CD4-positive, alpha-beta T cell treated with Interleukin-15 for 1 hour (primary cell): ENCODE measurements at places on chromosomes 7 and 10.

- DNase-seq = no peak
Measured at GRCh38 chr7:44463169-44463808, 27.2 kb downstream of the NUDCD3 start.

DNA sequence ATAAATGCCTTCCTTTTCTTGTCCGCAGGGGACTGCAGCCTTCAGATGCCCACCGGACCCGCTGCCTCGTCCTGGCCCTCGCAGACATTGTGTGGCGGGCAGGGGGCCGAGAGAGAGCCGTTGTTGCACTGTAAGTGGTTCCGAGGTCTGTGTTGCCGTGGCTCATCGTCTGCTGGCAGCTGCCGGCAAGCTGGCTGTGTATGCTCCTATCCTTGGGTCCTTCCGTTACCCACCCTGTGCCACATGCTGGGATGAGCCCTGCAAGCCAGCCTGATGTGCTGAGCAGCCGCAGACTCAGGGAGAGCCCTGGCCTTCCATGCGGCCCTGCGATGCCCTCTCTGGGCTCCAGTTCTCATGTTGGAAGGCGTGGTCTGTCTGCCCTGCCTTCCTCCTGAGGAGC is 61.2 kb upstream of the AQP1 start:
- no peak for DNase-seq

DNA sequence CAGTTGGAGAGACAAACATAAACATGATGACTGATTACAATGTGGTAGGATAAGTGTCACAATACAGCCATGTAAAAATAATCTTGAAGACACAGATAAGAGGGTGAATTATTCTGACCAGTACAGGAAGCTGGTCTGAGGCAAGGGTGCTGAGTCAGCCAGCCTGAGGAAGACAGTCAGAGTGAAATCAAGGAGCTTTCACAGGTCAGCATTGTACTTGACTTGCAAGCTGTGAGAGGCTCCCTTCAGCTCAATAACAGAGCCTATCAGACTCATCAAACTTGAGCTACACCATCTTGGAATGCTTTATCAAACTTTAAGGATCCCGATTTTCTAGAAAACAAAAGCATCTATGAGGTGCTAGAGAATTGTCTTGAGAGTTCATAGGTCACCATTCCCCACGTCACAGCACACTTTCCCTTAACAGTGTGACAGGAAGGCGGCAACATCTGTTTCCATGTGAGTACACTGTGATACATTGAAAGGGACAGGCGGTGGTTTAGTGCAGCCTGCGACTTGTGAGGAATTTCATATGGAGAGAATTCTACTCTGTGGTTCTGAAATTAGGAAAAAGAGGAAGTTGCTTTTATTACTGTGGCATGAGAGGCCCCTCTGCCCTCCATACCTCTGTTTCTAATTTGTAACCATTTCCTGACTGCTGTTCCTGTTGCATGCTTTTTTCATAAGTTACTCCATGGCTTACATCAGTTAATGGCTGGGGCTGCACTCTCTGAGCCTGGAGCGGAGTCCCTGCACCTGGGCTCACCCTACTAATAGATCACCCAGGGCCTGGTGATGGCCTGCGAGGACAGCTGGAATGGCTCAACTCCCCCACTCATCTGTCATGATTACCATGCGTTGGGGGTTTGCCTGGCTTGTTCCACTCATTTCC is 417.1 kb downstream of the SUGCT start:
- peak; percentile 49 for DNase-seq

GRCh38 chr7:22677680-22678079 is 49.3 kb upstream of the IL6 start:
- no peak for DNase-seq

DNA sequence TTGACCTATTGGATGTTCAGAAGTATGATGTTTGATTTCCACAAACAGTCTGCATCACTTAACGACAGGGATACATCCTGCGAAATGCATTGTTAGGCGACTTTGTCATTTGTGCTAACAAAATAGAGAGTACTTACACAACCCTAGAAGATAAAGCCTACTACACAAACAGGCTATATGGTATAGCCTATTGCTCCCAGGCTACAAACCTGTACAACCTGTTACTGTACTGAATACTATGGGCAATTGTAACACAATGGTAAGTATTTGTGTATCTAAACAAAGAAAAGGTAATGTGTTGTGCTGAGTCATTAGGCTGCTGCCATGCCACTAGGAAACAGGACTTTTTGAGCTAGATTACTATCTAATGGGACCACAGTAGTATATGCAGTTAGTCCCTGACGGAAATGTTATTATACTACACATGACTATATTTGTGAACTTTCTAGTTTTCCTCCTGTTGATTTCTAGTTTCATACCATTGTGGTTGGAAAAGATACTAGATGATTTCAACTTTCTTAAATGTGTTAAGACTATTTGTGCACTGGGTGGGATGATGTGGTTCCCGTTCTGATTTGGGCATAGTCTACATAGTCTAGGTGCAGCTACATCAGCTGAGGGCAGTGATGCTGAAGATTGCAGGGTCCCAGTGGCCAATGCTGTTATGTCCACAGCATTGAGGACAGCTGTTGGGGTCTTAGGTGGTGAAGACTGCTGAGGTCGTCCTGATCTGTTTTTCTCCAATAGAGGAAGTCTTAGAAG is 161.7 kb downstream of the HTR7 start:
- no peak for DNase-seq

DNA sequence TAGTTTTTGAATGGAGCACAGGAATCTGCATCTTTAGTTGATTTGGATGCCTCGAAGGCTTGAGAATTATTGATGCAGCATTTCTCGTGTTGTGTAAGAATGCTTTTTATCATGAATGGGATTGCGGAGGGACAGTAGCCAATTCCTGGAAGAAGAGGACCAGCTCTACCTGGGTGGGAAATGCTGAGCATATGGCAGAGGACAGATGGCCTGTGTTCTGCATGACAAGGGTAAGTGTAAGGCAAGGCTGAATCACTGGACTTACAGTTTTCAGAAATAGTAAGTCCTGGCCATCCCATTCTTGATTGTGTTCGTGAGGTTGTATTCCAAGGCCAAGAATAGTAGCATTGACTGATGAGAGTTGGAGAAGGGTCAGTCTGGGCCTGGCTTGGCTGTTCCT is 15.9 kb downstream of the RP9 start:
- DNase-seq = no peak

DNA sequence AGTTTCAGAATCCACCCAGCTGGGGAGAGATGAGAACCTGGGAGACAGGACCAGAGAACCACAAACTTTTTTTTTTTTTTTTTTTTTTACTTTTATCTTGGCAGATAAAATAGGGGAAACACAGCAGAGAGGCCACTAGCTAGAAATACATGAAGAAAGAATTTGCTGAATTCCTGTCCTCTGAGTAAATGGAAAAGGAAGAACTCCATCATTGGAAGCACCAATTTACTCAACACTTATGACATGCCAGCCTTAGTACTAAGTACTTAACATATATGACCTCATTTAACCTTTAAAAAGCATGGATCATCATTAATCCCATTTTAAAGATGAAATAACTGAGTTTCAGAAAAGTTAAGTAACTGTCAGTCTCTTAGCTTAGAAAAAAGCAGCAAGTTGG is 343.0 kb upstream of the NPSR1 start:
- no peak for DNase-seq

DNA sequence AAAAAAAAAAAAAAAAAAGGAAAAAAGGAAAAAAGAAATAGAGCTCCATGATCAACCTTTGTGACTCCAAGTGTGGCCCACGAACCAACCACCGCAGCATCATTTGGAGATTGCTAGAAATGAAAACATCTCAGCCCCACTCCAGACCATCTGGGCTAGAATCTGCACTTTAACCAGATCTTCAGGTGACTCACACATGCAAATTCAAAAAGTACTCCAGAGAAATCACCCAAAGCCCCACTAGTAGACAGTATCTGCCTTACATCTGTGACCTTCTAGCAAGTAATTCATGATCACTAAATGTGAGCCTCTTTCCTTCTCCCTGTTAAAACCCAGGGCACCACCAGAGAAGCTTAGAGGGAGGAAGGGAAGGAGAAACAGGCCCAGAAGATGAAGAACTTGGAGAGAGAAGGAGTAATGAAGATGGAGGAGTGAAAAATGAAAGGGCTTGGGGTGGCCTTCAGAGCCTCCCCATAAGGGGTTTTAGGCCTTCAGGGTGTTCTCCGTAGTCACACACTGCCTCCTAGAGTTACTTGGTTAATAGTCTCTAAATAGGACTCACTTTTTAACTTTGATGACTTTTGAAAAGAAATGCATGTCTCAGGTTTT is 94.0 kb downstream of the SLC37A3 start:
- peak; percentile 57 for DNase-seq

DNA sequence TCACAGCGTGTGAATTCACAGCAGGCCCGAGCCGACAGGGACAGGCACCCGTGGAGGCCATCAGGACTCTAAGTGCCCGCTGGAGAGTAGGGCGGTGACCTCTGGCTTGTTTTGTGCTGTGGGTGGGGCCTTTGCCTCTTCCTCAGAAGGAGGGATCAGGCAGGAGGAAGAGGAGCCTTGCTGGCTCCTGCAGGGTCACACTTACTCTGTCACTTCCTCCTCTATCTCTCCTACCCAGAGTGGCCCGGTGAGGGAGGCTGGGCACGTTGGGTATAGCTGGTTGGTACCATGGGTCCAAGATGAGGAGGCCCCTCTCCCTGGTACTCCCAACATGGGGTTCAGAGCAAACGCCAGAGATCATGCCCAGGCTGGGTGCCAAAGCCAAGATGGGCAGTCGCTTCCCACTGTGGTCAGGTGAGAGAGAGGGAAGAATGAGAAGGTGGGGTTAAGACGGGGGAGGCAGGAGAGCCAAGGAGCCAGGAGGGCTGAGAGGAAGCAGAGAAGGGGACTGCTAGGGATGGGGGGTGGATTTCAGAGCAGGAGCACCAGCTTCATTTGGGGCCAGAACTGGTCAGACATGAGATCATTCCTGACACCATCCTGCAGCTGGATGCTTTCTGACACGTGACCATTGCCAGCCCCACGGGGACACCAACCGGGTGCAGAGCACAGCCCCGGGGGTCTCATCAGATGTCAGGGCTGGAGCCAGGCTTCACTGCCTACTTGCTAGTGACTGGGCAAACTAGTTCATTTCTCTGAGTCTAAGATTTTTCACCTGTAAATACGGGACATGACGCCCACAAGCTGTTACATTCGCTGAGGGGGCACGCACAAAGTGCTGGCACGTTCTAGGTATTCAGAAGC is 54.8 kb upstream of the CACUL1 start:
- DNase-seq = no peak

DNA sequence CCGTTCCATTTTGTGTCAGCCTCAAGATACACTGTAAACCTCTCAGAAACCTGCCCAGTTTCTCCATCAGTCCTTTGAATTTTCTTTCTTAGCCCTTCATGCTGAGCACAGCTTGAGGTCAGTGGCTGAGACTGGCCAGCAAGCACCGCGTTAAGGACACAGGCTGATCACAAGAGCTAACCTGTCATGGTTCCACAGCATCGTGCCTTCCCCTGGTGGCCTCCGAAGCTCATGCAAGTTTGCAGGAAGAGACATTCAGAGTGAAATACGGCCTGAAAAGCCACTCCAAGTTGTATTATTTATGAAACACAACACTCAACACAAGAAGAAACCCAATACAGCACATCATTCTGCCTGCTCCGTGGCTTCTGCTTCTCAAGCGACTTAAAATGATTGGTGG is 57.0 kb upstream of the PFKP start:
- no peak for DNase-seq

GRCh38 chr7:46301677-46302076 is 380.6 kb upstream of the IGFBP3 start:
- DNase-seq = no peak

DNA sequence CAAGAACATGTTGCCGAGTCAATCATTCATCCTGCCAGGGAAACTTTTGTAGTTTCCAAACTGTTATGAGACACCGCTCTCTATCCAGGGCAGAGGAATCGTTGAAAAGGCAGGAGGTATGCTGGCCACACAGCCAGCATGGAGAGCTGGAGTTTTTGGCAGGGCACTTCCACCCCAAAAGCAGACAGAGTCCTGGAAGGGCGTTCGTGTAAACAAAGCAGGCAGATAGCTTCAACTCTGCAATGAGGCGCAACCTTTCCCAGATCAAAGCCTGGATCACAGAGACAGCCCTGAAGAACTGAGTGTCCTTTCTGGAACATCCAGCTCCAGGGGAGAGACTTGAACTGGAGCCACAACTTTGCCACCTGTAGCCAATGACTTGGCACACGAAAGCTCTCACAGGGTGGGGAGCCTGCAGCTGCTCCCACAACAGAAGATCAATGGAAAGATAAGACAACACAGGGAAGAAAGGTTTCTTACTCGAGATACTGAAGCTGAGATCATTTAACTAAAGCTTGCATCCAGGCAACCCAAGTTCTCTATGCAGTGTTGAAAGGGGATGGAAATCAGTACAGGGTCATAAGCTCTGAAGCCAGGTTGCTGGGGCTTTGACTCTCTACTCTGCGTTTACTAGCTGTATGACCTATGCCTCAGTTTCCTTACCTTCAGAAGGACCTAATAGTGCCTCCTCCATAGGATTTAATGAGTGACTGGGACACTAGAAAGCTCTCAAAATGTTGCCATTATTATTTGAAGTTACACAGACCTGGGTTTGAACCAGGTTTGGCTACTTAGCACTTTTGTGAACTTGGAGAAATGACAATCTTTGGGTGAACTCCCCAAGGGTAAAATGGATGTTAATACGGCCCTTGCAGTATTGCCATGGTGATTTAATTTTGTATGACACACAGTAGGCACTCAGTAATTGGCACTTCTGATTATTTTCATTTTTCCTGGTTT is 434.8 kb upstream of the NPVF start:
- no peak for DNase-seq

GRCh38 chr10:22832851-22833250 is 95.0 kb upstream of the ARMC3 start:
- DNase-seq = no peak

DNA sequence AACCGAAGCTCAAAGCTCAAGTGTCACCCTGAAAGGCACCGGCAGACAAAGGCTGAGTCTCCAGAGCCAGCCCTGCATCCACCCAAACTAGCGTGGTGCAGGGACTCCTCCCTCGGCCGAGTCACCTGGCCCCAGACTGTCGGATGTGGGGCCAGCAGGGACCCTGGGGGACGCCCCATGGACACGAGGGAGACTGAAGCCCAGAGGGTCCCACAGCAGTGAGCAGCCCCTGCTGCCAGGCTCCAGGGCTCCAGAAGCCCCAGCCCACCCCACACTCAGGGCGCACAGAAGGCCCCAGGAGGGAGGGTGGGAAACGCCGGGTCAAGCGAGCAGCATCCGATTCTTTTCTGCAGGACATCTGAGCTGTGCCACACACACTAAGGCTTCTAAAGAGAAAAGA is 20.2 kb downstream of the GPR146 start:
- DNase-seq = no peak
